ENCODE measurements at places on chromosomes 7 and 10. TPM values are rescaled to one million over a fixed set of nuclear protein-coding genes. Genes with fewer than 3 reads are reported as not detected.

Gene HOXA7
- not detected for total RNA-seq

Gene ZPBP
- not detected for total RNA-seq

- DNase-seq: no peak
These were observed 22.8 kb upstream of the GPR26 start for GRCh38 chr10:123643315-123643714.

Gene OR2F2
- not detected for total RNA-seq

DNA sequence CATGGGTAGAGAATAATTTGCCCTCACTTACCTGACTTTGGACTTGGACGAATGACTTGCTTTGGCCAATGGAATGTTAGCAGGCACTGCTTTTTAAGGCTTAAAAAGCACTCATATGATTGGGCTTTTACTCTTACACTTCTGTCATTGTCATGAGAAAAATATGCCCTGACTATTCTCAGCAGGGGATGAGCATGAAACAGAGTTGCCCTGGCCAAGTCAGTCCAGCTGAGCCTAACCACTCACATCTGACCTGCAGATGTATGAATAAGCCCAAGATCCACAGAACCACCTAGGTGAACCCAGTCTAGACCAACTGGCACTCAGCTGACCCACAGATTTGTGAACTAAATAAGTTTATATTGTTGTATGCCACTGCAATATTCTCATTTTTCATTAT, 573.5 kb downstream of the TNS3 start:
- DNase-seq: no peak

Gene AHR
- total RNA-seq: 84.6 TPM

DNA sequence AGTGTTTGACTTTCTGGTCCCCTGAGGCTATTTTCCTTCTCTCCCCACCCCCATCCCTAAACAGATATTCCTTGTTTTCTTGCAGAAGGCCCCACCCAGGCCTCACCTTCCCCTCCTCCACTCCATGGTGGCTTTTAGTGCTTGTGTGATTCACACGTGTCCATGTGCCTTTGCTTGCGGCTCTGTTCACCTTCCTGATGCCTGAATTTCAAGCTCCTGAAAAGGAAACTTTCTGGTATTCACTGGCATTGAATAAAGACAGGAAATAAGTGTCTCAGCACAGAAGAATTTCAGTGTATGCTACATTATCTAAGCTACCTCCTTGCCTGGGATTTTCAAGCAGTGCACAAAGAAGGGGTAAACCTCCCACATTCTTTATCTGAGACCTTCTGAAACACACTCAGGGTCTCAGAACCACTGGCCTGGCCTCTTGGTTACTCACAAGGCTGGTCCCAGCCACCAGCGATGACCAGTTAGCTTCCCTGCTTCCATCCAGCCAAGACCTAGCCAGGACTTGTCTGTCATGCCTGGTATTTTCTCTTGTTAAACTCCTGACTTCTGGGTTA, 17.2 kb upstream of the UBE2H start:
- DNase-seq: no peak

GRCh38 chr7:159050704-159051103, 94.0 kb downstream of the VIPR2 start:
- no peak for DNase-seq

DNA sequence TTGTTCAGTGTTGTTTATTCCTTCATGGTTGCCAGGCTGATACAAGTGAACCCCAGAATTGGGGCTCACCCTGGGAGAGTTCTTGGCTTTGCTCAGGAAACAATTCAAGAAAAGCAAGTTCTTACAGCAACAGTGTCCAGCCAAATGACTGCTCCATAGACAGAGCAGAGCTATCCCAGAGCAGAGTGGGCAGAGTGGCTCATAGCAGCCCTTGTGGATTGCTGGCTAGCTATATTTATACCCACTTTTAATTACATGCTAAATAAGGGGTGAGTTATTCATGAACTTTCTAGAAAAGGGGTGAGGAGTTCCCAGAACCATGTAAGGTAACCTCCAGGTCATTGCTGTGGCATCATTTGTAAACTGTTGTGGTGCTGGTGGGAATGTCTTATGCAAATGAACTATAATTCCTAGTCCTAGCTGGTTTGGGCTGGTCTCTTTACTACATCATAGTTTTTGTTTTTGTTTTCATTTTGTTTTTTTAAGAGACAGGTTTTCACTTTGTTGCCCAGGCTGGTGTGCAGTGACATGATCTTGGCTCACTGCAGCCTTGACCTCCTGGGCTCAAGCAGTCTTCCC, 59.9 kb upstream of the HBP1 start:
- DNase-seq: no peak

GRCh38 chr7:8205537-8205936, 56.4 kb downstream of the ICA1 start:
- no peak for DNase-seq

Gene COL1A2
- 65.7 TPM for total RNA-seq

GRCh38 chr10:1120306-1120705, 64.1 kb downstream of the WDR37 start:
- DNase-seq: no peak

GRCh38 chr7:135827391-135827790, 78.8 kb upstream of the FAM180A start:
- no peak for DNase-seq

DNA sequence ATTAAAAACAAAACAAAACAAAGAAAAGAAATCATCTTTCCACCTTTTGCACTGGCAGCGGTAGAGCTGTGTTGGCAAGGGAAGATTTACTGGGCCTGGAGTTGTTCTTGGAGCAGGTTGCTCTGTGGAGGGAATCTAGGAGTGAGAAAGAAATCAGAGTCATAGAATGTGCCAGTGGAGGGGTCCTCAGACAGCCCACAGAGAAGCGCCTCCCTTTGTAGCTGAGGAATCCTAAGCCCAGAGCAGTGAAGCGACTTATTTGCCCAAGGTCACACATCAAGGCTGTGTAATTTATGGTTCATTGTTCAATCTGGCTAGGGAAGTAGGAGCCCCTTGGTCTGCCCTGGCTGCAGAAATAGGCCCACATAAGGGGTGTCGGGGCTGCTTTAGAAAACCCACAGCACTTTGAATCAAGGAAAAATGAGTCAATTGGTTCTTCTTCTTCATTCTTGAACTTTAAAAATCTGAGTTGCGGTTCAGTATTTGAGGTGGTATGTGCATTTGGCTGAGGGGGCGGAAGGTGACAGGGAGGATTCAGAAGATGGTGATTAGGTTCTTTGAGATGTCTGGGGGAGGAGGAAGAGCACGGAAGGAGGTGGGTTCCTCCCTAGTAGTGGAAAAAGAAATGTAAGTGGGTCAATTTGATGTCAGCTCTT, 253.7 kb downstream of the PTEN start:
- DNase-seq: no peak

DNA sequence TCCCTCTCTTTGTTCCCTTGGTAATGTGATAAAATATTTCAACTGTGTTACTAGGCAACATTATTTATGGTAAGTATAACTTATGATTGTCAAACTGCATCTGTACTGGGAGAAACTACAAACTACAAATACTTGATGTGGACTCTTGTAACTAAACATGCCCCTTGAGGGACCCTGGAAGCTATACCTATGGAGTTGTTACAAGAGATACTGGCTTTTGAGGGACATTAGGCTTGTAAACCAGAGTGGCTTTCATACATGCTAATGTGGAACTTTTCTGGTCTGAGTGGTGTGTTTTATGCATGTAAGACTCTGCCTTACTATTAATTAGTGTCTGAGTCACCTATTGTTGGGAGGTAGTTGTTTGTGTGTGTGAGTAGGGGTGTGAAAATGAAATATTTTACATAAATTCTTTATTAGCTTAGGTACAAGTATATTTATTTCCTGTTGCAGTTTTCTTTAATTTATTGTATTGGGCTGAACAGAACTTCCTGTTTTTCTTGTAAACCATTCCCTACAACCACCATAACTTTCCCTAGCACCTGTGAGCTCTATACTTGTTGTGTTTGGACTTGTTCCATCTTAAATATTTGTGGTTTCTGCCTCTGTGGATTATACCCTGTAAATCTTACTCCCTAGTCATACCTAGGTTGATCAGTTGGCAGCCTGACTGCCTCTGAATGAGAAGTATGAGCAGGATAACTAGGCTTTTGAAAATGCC, 49.8 kb downstream of the STK31 start:
- DNase-seq: no peak

Gene FRMPD2
- 0.20 TPM for total RNA-seq

DNA sequence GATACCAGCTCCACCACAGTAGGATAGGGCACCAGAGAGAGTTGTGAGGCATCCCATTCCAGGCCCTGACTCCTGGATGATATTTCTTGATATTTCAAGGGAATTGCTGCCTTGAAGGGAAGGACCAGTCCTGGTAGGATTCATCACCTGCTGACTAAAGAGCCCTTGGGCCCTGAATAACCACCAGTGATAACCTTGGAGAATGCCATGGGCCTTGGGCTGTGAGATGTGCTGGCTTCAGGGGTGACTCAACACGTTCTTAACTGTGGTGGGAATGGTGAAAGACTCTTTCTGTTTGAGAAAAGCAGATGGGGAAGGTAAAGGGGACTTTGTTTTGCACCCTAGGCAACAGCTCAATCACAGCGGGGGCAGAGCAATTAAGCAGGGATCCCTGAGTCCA, 21.4 kb upstream of the ASZ1 start:
- DNase-seq: no peak

GRCh38 chr7:26850193-26850651, 14.2 kb downstream of the SKAP2 start:
- no peak for DNase-seq

Gene EGFR
- 7.0 TPM for total RNA-seq

DNA sequence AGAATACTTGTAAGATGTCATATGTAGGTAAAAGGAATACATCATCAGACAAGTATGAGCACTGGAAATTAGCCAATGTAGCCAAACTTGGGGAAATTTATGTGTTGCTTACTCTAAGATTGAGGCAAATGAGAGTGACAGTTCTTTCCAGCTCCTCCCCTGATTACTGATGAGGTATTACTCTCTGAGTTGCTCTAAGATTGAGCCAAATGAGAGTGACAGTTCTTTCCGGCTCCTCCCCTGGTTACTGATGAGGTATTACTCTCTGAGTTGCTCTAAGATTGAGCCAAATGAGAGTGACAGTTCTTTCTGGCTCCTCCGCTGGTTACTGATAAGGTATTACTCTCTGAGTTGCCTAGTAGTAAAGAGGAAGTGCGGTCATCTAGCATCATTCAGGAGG, 435.8 kb downstream of the NRG3 start:
- no peak for DNase-seq

Gene CDHR1
- not detected for total RNA-seq

Gene C1QL3
- not detected for total RNA-seq

Gene SLC13A4
- 0.09 TPM for total RNA-seq

DNA sequence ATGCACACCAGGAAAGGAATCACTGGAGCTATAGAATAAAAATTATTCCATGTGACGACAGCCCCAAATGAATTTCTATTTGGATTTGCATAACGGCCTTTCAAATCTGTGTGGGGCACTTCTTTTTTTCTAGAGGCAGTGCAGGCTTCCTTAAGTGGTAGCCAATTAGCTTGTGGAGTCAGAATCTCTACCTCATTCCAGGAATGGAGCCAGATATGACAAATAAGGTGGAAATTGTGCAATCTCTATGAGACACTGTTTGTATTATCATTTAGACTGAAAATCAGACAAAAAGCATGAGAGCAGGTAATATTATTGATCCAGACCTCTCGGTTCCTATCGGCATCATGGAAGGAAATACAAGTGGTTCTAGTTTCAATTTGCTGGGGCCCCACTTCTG, 78.7 kb downstream of the BEND7 start:
- DNase-seq: no peak

- no peak for DNase-seq
These were observed 1.9 kb downstream of the PTEN start for GRCh38 chr10:87865241-87865881.
